ENCODE measurements at places on chromosomes 2 and 18.
A peak's percentile ranks its signal among the peaks of the same experiment; 100 is the strongest.

- DNase-seq: no peak
Measured at GRCh38 chr2:174431902-174432301, 36.4 kb downstream of the SCRN3 start.

DNA sequence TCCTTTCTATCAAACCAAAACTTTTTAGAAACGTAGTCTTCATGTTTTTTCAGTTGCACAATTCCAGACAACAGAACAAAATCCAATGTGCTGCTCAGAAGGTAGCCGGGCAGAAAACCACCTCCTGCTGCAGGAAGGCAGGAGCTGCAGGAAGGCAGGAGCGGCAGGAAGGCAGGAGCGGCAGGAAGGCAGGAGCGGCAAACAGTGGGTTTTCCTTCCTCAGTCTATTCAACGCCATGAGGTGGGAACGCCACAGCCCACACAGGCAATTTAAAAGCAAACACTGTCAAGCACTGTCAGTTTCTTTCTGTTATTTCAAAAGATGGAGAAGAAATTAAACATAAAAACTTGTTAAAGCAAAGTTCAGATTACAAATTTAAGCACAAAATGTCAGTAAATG lies 601.2 kb upstream of the SALL3 start:
- DNase-seq: no peak

GRCh38 chr2:6791682-6792081 lies 74.0 kb downstream of the CMPK2 start:
- DNase-seq: no peak

- no peak for DNase-seq
Measured at GRCh38 chr2:40639320-40639719, 187.4 kb upstream of the SLC8A1 start.

- no peak for DNase-seq
Measured at GRCh38 chr18:5543036-5543680, 639 bp downstream of the EPB41L3 start.

GRCh38 chr2:150802635-150803034 lies 315.2 kb upstream of the RND3 start:
- no peak for DNase-seq

DNA sequence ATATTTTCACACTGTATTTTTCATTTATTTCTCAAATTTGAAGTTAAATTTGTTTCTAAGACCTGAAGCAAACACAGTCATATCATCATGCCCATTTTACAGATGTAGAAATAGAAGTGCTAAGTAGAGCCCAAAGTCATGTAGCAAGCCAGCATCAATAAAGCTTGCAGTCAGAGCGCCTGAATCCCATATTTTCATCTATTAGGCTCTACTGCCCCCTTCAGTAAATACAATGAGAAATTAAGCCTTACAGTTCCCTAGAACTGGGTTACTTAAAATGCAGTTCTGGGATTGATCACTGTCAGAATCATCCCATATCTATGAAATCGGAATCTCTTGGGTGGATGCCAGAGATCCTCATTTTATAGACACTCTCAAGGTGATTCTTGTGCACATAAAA lies 419.9 kb downstream of the TGIF1 start:
- DNase-seq: peak; percentile 29

DNA sequence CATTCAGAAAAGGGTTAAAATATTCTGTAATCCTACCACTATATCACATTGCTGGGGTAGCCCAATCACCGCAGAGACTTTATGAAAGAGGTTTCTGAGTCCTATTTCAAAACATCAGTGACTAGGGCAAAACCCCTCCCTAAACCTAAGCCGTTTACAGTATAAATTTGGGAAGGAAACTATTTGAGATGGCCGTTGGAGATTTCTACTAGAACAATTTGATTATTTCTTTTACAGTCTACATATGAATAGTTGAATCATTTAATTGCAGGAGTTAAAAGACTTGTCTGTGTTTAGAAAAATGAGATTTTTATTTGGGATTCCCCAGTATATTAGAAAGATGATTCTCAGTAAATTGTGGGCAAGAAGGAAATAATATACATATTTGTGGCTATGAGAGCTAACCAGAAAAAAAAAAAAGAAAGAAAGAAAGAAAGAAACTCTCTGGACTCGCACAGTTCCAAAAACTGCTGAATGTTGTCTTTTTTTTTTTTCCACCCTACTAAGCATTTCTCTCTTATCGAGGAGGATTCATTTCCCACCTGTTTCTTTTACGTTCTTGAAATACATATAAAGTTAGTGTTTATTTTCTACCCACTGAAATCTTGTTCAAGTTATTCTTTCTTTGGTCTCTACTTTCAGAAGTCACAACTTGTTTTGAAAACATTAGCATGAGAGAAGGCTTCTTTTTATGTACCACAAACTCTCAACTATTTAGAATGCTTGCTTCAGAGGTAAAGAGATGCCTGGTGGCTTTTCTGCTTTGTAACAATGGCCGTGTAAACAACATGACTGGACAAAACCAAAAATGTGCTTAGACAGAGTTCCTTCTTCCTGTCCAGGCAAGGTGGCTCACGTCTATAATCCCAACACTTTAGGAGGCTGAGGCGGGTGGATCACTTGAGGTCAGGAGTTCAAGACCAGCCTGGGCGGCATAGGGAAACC lies 65.9 kb downstream of the BCL2 start:
- DNase-seq: peak; percentile 25

GRCh38 chr18:59954755-59955156 lies 55.0 kb downstream of the PMAIP1 start:
- DNase-seq: no peak

DNA sequence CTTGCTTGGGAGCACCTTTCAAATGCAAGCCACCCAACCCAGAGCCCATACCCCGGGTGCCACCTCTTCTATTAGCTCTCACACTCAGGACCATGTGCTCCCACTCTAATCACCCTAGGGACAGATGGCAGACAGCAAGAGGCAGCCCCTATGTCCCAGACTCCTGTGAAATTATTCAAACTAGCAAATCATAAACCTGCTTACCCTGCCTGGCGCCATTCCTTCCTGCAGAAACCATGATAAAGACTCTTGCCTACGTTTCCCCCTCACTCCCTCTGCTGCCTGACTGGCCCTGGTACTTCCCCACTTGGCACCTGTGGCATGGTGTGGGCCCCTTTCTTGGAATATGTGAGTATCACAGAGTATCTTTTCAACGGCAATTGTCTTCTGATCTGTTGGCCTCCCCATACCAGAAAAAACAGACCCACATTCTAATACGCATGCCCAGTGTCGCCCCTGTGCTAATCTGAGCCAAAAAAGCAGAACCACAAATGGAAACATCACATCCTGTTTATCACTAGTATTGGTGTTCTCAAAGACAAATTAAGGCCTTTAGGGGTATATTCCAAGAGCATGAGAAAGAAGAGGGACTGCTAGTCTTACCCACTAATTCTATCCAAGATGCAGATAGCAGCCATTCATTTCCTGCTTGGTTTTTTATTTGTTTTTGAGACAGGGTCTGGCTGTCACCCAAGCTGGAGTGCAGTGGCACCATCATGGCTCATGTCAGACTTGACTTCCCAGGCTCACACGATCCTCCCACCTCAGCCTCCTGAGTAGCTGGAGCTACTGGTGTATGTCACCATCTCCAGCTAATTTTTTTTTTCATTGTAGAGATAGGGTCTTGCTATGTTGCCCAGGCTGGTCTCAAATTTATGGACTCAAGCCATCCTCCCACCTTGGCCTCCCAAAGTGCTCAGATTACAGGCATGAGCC lies 44.1 kb upstream of the TTC39C start:
- no peak for DNase-seq

DNA sequence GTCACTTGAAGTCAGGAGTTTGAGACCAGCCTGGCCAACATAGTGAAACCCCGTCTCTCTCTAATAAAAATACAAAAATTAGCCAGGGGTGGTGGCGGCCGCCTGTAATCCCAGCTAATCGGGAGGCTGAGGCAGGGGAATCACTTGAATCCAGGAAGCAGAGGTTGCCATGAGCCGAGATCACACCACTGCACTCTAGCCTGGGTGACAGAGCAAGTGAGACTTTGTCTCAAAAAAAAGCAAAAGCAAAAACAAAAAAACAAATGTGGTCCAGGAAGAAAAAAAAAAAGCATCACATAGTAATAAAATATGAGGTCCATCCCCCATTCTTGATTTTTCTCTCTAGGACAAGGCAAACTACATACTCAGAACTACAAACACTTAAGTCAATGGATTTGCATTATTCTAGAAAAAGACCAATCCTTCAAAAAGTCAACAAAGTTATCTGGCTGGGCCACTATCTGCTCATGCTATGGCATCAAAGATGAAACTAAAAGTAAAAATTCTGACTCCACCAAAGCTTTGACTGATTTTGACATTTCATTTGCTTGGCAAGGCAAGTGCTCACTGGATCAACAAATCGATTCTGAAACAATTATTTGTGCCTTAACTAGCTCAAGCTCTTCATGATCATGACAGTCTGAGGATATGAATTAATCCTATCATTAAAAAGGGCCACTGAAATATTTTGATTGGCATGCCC lies 28.4 kb downstream of the MEX3C start:
- DNase-seq: no peak

- no peak for DNase-seq
Measured at GRCh38 chr2:180677930-180678624, 302.3 kb upstream of the UBE2E3 start.

- DNase-seq: no peak
Measured at GRCh38 chr2:170218931-170219330, 41.0 kb downstream of the MYO3B start.

DNA sequence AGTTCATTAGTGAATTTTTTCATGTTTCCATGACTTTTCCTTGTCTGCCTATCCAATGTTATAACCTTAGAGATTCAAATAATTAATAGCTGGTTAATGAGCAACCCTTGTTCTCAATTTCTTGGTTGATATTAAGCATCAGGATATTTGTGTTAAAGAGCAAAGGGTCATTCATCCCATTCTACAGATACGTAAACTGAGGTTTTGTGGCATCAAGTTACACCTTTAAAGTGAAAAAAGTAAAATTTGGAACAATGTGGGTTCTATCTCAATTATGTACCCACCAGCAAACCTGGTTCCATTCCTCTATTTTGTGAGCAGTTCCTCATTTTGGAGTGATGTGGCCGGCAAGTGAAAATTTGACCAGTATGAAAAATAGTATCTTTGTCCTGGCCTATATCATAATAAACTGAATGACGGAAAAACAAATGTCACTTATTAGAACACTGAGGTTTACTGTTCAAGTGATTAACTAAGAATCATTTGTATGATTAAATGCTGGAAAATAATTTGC lies 220.5 kb upstream of the ATP5MC3 start:
- no peak for DNase-seq

Data from AG09309 (cell line).